Fibroblast of skin of scalp (primary cell): ENCODE measurements at places on chromosomes 3 and 15.
A peak's percentile ranks its signal among the peaks of the same experiment; 100 is the strongest.

GRCh38 chr3:143200001-143200924 is 80.7 kb downstream of the CHST2 start:
- DNase-seq, result peak; percentile 42

DNA sequence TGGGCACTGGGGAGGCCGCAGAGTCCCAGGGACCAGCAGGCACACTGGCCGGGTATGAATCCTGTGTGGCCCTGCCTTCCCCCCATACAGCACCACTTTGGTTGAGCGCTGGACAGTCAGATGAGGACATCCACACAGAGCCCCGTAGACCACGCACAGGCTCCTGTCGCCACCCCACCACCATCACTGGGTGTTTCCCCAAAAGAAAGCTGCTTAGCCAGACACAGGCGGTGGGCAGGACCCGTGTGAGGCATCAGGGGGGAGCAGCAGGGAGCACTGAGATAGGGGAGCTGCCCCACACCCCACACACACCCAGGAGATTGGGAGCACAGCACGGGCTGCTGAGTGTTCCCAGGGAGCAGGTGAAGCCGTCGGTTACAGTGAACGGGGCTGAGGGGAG is 42.4 kb upstream of the SLC41A3 start:
- no peak for DNase-seq

DNA sequence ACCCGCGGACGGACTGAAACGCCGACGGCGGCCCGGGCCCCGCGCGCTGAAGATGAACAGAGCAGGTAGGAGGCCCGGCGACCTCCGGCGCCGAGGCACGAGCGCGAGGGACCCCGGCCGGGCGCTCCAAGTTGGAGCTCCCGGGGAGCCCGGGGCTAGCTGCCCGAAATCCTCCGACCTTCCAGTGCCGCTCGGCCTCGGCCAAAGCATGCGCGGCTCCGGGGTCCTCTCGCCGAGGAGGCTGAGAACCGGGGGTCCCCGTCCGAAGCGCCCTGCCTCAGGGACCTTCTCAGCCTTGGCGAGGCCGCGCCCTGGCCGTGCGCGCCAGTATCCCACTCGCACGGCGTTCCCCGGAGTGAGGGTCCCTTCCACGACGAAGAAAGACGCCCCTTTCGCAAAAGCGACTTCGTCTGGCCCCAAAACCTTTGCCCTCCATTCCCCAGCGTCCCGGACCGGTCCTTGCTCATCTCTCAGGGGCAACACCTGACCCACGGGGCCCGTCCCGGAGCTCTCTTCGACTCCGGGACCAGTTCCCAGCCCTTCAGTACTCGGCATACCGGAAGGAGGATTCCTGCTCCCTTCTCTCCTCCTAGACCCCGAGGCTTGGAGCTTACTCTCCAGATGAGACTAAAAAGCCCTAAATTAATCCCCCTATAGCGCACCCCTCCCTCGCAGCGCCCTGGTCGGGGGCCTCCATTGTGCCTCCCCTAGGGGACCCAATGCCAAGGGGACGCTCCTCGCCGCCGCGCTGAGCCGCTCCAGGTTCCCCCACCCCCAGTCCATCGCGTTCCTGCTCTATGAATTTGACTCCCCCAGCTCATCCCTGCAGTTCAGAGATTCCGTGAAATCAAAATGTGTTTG is 7.7 kb upstream of the FGD5 start:
- DNase-seq, result no peak

GRCh38 chr3:38528457-38528856 is 32.3 kb downstream of the EXOG start:
- DNase-seq, result no peak

DNA sequence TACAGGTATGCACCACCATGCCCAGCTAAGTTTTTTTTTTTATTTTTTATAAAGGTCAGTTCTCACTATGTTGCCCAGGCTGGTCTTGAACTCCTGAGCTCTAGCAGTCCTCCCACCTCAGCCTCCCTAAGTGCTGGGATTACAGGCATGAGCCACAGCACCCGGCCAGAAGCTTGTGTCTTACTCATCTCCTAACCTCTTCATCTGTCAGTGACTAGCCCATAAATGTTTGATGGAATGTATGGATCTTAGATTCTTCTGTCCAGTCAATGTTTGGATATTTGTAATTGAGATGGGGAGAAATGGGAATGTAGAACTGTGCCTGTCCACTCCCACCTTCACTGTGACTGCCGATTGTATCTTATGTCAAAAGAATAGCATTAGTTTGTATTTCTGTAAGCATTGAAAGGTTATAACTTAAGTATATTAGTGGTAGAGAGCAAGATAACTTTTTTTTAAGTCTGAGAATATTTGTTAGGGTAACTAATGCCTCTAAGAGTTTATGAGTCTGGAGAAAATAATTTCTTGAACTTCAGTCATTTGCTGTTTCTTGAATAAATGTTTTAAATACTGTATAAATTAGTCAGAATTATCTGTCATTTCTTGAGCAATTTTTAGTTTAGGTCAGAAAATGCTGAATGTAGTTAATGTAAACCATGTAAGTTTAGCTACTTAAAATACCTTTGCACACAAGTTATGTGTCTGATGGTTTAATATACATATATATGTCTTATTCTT is 215.3 kb upstream of the CGNL1 start:
- DNase-seq, result peak; percentile 88

GRCh38 chr3:183824761-183825455 is 469 bp downstream of the MAP6D1 start:
- no peak for DNase-seq

- peak; percentile 57 for DNase-seq
Observed at GRCh38 chr3:52934630-52935530, 37.5 kb upstream of the STIMATE start.

- peak; percentile 66 for DNase-seq
Observed at GRCh38 chr15:88083811-88084760, 172.5 kb downstream of the NTRK3 start.

- DNase-seq, result no peak
Observed at GRCh38 chr3:98769448-98769847, 6.3 kb downstream of the ST3GAL6 start.

DNA sequence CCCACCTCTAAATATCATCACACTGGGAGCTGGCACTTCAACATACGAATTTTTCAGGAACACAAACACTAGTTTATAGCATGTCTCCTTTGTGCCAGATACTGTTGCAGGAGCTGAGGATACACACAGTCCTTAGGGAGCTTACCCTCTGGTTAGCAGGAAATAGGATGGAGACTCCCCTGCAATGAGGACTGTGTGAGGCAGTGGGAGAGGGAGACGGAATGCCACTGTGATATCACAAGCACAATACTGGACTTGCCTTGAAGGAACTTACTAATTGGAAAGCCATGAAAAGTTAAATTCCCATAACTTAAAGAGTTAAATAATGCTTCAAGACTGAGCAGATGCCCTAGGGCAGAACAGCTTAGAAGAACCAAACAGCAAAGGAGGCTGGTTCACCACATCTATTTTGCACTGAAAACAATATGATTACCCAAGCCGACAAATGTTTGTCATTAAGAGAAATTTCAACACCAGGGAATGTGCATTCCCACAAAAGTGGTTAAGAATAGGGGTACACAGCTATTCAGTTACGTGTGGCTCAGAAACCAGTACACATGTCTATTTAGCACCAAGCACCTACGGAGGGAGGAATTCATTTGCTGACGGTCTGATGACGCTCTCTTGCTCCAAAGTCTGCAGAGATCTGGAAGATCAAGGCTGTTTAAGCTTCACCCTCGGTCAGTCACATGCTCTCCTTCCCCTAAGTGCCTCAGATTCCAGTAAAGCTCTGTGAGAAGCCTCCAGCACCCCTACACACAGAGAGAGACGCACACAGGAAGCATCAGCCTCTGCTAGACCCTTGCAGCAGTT is 5.2 kb downstream of the TBC1D2B start:
- DNase-seq, result peak; percentile 66

- peak; percentile 89 for DNase-seq
Observed at GRCh38 chr3:64150623-64151207, 74.6 kb downstream of the PRICKLE2 start.

DNA sequence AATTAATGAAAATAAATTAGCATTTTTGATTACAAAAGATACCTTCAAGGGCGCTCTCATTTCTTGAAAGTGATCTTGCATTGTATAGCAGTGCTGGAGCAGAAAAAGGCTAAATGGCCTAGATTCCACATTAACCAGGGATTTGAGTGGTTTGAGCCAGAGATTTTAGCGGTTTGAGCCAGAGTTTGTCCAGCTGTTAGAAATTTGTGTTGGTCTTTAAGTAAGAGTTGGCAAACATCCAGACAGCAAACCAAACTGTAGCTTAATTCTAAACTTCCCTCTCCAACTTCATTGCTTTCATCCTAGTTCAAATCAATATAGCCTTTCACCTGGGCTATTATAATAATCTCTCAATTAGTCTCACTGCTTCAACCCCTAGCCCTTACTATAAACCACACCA is 351.7 kb downstream of the IGSF11 start:
- DNase-seq, result no peak

DNA sequence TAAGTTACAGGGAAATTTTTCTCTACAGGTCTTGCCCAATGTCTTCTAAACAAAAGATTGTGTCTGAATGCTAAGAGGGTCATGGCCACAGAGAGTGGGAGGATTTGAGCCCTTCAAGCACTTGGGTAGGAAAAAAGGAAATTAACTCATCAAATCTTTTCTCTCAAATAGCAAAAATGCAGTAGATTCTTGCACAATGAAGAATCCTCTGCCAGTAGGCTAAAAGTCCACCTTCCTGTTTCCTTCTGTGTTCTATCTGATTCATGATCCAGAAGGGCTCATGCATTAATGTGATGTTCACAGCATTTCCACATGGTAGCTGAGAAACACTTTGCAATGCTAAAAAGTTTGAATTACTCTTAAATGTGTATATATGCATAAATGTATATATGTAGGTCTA is 177.1 kb downstream of the CD47 start:
- no peak for DNase-seq
